Hair follicle dermal papilla cell (primary cell): ENCODE measurements at places on chromosomes 12 and 14. TPM values are rescaled to one million over a fixed set of nuclear protein-coding genes. Genes with fewer than 3 reads are reported as not detected.

Gene SLC4A8
- 6.7 and 7.7 TPM in 2 replicates for total RNA-seq

Gene STXBP6
- total RNA-seq: 3.1 and 4.0 TPM in 2 replicates

Gene DTX1
- under 0.01 TPM in 2 replicates for total RNA-seq

Gene SPX
- total RNA-seq: 0.32 TPM in 1 of 2 replicates, not detected in the other

Gene PXMP2
- 13.7 and 15.4 TPM in 2 replicates for total RNA-seq

Gene GPRC5D
- total RNA-seq: not detected in 2 replicates

Gene RNASE3
- total RNA-seq: not detected in 2 replicates

Gene KLRC2
- total RNA-seq: not detected in 2 replicates

Gene FAR2
- 10.4 and 14.2 TPM in 2 replicates for total RNA-seq

Gene EPYC
- not detected in 2 replicates for total RNA-seq

Gene KRT74
- total RNA-seq: not detected in 2 replicates

Gene PTPN6
- 0.61 and 0.65 TPM in 2 replicates for total RNA-seq

Gene WASHC3
- total RNA-seq: 69.9 and 93.9 TPM in 2 replicates

Gene OVCH1
- not detected in 2 replicates for total RNA-seq

Gene CDCA3
- total RNA-seq: 1.5 and 3.3 TPM in 2 replicates

Gene C12orf60
- 0.49 and 0.65 TPM in 2 replicates for total RNA-seq

Gene POTEG
- not detected in 2 replicates for total RNA-seq

Gene NUAK1
- 28.7 and 37.3 TPM in 2 replicates for total RNA-seq

Gene SPTB
- under 0.01 TPM in 1 of 2 replicates, not detected in the other for total RNA-seq

Gene TSHR
- 2.3 and 3.4 TPM in 2 replicates for total RNA-seq

Gene TBC1D30
- 0.12 and 0.32 TPM in 2 replicates for total RNA-seq

Gene SLC38A4
- total RNA-seq: 7.5 and 11.0 TPM in 2 replicates

Gene NANOG
- not detected in 2 replicates for total RNA-seq

Gene PTPRR
- total RNA-seq: under 0.01 and 0.24 TPM in 2 replicates

Gene CCDC38
- total RNA-seq: not detected in 2 replicates

Gene TMEM121
- total RNA-seq: 5.8 and 7.6 TPM in 2 replicates

Gene GSC
- 0.97 TPM in 1 of 2 replicates, not detected in the other for total RNA-seq

Gene AQP2
- not detected in 2 replicates for total RNA-seq

Gene ANKRD33
- not detected in 2 replicates for total RNA-seq

Gene HIP1R
- 7.4 and 8.0 TPM in 2 replicates for total RNA-seq

Gene SYNDIG1L
- not detected in 2 replicates for total RNA-seq

Gene BCL11B
- total RNA-seq: 0.36 and 0.81 TPM in 2 replicates

Gene OR6C2
- total RNA-seq: not detected in 2 replicates

Gene PLBD1
- total RNA-seq: 1.9 and 3.1 TPM in 2 replicates

Gene AJUBA
- total RNA-seq: 93.6 and 109 TPM in 2 replicates

Gene CLEC1A
- 0.16 and 0.85 TPM in 2 replicates for total RNA-seq

Gene ANG
- total RNA-seq: 8.4 and 9.5 TPM in 2 replicates

Gene CLEC4C
- total RNA-seq: not detected in 2 replicates

Gene FZD10
- not detected in 2 replicates for total RNA-seq
